ENCODE measurements at places on chromosomes 3 and 15.

GRCh38 chr15:57792724-57793449, 86.4 kb downstream of the POLR2M start:
- DNase-seq: no peak

DNA sequence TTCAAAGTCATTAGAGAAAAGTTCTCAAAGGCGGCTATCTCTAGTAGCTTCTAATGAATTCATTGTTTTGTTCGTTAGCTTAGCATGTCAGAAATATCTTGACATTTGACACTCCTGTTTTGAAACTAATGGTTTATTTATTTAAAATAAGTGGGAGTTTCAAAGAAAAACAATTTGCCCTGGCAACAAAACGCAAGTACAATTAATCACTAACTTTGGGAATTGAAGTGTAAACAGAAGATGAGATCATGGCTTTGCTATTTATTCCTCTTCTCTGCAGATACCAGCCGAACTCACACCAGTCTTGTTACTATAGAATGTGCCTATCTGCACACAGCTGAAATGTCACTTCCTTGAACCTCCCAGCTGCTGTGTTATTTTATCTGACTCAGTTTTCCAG, 27.5 kb downstream of the MASP1 start:
- DNase-seq: no peak

GRCh38 chr15:52682200-52682599, 3.0 kb upstream of the ATOSA start:
- no peak for DNase-seq

DNA sequence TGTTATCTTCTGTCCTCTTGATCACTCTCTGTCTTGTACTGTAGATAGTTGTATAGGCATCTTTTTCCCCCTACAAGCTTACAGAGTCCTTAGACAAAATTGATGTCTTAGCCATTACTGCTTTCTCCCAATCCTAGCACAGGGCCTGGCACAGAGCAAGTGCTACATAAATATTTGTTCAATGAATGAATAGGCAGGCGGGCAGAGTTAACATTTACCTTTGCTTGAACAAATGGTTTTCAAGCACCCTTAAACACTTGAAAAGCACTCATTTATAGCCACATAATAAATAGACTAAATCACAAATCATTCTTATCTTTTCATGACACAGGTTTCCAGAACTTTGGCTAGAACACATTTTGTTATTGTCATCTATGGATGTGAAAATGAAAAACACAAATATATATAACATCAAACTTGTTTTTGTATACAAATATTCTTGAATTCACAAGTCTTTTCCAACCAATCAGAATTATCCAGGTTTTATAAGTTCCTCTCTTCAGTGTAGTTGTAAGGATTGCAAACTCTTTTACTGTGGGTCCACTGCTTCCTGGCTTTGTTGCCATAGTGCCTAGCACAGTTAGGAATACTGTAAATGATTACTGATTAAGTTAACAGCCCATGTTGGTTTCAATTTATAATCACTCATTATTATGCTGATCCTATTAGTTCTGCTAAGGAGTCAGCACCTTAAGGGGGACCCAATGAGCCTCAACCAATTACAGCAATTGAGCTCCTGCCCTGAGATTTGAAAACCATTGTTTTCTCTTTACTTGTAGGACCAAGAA, 61.9 kb downstream of the ISL2 start:
- no peak for DNase-seq

DNA sequence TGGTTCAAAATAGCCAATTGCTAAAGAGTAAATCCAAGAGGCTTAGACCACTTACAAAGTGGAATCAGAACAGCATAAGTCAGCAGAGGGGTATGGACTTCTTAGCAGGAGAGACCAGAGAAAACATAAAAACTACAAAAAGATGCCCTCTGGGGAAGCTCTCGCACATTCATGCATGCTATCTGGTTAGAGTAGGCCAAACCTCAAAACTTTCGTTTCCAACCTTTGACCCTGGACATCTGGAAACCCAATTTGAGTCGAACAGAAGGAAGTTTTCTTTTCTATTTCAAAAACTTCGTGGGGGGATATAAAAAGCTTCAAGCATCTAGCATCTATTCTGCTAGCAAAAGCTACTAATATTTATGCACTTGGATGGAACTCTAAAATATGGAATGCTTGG, 523.9 kb upstream of the AGTR1 start:
- DNase-seq: no peak

DNA sequence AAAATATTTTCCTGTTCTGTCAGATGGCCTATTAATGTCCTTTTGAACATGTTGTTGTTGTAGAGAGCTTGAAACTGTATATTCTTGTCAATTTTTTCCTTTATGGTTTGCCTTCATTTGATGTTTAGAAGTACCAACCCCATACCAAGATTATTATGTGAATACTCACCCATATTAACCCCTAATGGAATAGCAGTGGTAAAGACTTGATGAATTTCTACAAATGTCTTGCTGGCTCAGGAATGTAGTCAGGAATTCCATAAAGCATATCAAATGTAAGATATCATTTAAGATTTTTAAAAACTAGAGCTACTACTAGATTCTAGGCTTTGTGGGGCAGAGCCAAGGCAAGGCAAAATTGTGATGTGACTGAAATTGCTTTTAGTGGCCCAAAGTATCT, 30.0 kb downstream of the MYO5A start:
- no peak for DNase-seq

- peak; percentile 4 for DNase-seq
These were observed 24.3 kb downstream of the FILIP1L start for GRCh38 chr3:100089812-100090668.

DNA sequence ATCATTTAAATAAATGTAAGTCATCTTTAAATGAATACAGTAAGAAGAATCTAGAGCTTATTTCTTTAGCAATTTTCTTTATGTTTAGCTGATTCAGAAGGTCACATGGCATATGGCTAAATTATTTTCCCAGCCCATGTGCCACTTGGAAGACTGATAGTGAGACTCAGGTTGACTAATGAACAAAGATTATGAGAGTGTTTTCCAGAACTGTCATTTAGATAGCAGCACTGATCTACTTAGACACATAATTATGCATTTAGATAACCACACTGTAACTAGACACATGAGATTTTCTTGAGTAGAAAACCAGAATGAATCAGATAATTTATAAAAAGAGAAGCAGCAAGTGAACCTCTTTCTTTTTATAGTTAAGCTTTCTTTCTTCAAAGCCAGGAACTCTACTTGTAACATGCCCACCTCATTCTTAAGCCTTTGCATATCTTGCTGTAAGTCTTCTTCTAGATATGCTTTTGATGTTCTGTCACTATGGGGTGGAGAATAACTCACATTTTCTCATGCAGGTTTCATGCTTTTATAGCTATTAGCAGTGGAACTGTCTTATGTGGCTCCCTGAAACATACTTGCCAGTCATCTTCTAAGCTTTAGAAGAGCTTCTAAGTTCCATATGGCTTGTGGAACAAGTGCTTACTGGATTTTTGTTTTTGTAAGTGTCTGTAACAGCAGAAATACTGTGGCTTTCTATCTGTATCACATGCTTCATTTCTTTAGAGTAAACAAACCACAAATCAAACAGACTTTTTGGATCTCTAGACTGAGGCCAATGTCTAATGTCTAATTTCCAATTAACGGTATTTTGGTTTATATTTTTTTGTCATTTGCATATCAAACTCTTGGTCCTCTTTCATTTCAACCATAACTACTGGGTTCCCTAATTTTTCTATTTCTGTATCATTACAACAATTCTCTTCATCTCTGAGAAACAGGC, 101.4 kb downstream of the LMLN start:
- no peak for DNase-seq

Measured in CD4-positive, alpha-beta T cell treated with Interferon gamma for 1 hour (primary cell).